ENCODE measurements at places on chromosomes 12 and 14. TPM values are rescaled to one million over a fixed set of nuclear protein-coding genes. Genes with fewer than 3 reads are reported as not detected.

DNA sequence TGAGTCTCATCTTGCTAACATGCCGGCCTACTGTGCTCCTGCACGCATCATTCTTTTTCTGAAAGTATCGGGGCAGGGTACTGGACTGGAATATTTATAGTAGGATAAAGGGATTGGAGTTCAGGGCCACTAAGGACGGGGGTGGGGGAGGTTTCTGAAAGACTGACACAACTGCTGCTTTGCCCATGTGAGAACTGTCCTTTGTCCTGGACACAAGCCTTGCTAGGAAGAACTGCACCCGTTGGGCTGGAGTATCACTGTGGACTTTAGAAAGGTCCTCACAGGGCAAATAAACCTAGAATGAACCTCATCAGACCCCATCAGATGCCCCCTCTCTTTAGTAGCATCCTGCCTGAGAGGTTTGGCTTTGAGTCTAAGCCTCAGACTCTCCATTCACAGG, 87.6 kb downstream of the PRMT8 start:
- no peaks in the 10 kb centered on the region for H3K27me3 ChIP-seq
- no peak overlapping the region for H3K27ac ChIP-seq
- no peak for DNase-seq
- H3K4me1 ChIP-seq = peaks cover 8% of the 10 kb centered on the region
- H3K4me3 ChIP-seq = no peak overlapping the region
- H3K36me3 ChIP-seq = no peaks in the 10 kb centered on the region

DNA sequence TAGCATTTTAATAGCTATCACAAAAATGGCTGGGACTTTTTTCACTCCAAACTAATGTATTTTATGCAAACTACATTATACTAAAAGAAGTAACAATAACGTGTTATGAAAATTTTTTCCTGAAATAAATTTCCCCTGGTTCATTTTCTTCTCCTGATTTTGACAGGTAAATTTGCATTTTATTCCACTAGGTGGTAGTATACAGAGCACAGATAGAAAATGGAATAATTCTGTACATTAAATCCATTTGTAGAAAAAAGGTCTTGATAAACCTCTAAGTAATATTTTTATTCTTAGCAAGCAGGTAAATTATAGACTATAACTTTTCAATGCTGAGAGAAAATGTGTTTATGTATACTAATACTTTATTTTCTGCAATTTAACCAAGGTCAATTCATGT, 96.5 kb downstream of the BCAT1 start:
- peaks cover 4% of the 10 kb centered on the region for H3K36me3 ChIP-seq
- no peak overlapping the region for H3K4me3 ChIP-seq
- no peaks in the 10 kb centered on the region for H3K27me3 ChIP-seq
- no peak for DNase-seq
- peaks cover 10% of the 10 kb centered on the region for H3K4me1 ChIP-seq

GRCh38 chr14:54585214-54585613, 18.3 kb downstream of the SAMD4A start:
- H3K36me3 ChIP-seq = no peaks in the 10 kb centered on the region
- no peak for DNase-seq
- H3K27ac ChIP-seq = no peak overlapping the region
- no peak overlapping the region for H3K4me3 ChIP-seq
- H3K4me1 ChIP-seq = no peaks in the 10 kb centered on the region

GRCh38 chr12:91863702-91864101, 281.9 kb downstream of the BTG1 start:
- H3K4me3 ChIP-seq = no peak overlapping the region
- no peak overlapping the region for H3K27ac ChIP-seq
- no peaks in the 10 kb centered on the region for H3K4me1 ChIP-seq
- DNase-seq = no peak

DNA sequence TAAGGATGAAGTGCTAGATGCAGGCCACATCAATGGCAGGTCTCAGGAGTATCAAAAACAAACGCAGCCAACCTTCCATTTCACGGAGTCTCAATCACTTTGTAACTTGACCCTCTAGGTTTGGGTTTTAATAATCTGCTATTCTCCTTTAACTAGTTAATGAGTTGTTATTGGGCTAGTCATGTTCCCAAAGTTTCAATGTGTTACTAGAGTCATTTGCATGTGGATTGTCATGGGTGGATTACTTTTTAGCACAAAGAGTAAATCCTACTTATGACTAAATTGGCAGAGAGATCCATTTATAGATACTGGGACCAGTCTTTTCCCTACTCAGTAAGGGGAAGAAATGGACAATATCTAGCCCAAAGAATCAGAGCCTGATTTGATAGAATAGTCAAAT, 151.0 kb downstream of the BCAT1 start:
- H3K4me3 ChIP-seq = no peak overlapping the region
- H3K4me1 ChIP-seq = no peaks in the 10 kb centered on the region
- no peaks in the 10 kb centered on the region for H3K27me3 ChIP-seq

GRCh38 chr12:50545786-50546185, 41.0 kb downstream of the DIP2B start:
- H3K36me3 ChIP-seq = no peaks in the 10 kb centered on the region
- no peak for DNase-seq
- no peaks in the 10 kb centered on the region for H3K27me3 ChIP-seq

DNA sequence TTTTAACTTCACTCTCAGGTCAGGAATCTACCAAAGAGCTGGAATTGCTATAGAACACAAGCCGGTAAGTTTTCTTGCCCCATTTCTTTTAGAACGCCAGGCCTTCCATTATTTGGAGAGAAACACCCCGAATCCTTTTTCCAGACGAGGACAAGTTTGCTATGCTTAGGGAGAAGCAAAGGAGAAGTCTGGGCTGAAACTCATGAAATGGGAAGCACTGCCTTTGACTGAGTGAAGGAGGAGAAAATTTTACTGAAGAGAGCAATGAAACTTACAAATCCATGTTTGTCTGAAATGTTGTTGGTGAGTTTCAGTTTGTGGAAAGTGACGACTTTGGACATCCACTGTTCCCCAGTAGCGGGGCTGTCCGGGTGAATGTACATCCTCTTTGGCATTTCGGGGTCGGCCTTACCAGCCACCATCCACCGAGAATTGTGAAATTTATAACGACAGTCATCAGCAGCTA, 3.3 kb downstream of the TBX3 start:
- H3K27me3 ChIP-seq = peaks cover 94% of the 10 kb centered on the region
- no peak overlapping the region for H3K27ac ChIP-seq
- no peak for DNase-seq
- peak overlapping the region; percentile 29 for H3K4me3 ChIP-seq
- peaks cover 80% of the 10 kb centered on the region for H3K4me1 ChIP-seq
- no peaks in the 10 kb centered on the region for H3K36me3 ChIP-seq

DNA sequence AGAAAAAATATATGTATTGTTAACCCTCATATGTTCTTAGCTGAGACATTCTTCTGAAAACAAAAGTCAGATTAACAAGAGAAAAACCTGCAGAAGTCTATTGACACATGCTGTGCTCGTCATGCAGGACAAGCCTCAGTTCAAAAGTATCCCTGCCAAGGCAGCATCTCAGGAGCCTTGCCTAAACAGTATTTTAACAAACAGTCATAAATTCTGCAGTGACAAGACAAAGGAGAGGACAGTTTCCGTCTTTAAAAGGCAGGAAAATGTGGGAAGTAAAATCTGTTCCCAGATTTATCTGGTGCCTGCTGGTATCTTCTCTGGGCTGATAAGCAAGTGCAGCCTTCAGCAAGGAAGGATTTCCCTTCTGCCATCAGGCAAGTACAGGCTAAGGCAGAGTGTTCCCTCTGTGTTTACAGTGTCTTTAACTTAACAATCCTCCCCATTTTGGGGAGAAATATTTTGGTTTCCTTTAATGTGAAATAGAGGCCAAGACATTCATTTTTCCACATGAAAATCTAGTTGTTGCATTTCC, 480.2 kb upstream of the CCDC196 start:
- no peaks in the 10 kb centered on the region for H3K27me3 ChIP-seq
- no peak for DNase-seq
- no peak overlapping the region for H3K4me3 ChIP-seq
- H3K4me1 ChIP-seq = peaks cover 18% of the 10 kb centered on the region

DNA sequence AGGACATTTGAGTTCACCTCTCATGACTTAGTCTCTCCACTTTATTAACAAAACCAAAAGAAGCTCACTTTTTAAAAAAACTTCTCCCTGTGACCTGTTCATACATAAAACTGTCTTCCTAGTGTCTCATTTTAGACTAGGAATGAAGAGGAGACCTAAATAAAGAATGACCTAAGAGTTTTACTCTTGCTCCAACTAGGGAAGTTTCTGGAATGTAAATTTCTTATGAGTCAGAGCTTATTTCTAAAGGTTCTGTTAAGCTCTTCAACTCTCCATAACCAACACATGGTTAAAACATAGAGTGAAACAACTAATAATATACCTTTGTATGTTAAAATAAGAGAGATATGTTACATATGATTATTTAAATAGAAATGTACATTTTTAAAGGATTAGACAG, 369.8 kb downstream of the EMP1 start:
- no peak overlapping the region for H3K4me3 ChIP-seq
- no peaks in the 10 kb centered on the region for H3K4me1 ChIP-seq
- H3K36me3 ChIP-seq = no peaks in the 10 kb centered on the region

Gene KRT72
- not detected for total RNA-seq

DNA sequence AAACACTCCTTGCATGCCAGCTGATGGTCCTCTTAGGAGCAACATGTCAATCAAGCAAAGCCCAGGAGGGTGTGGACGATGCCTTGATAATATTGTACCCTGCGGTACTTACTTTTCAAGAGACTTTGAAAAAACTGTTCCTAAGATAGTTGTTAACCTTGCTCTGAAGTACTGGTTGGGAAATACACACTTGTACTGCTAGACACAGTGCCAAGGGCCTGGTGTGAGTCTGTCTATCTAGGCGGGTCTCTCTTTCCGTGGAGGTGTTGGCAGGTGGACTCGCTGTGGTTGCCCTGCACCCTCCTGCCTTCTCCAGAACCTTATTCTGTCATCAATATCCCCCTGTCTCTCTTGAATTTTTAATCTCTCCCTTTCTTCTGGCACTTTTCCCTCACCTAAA, 189.4 kb downstream of the NRXN3 start:
- H3K36me3 ChIP-seq = no peaks in the 10 kb centered on the region
- no peak overlapping the region for H3K27ac ChIP-seq
- H3K4me3 ChIP-seq = no peak overlapping the region
- no peak for DNase-seq
- no peaks in the 10 kb centered on the region for H3K4me1 ChIP-seq

- no peak for DNase-seq
- no peaks in the 10 kb centered on the region for H3K27me3 ChIP-seq
- H3K4me1 ChIP-seq = no peaks in the 10 kb centered on the region
Measured at GRCh38 chr12:45503899-45504298, 225.6 kb upstream of the ARID2 start.

Gene CCDC91
- total RNA-seq = 17.0 TPM

DNA sequence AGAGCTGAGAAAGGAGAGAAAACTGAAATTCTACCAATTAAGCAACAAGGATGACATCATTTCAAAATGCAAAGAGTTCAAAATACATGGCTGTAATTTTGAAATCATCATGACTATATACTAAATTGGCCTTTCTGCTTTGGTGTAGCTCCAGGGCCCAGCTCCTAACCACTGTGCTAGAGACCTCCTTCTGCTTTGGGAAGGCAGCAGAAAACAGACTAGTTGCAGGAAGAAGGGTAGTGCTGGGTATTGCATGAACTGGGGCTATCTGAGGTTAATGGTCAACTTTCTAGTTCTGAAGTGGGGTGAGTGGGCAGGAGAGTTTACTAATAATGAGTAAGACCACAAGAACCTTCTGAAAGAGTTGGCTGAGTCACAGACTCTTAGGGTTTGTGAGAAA, 66.2 kb downstream of the PTGER2 start:
- no peaks in the 10 kb centered on the region for H3K27me3 ChIP-seq
- peaks cover 4% of the 10 kb centered on the region for H3K36me3 ChIP-seq
- DNase-seq = no peak
- H3K4me1 ChIP-seq = no peaks in the 10 kb centered on the region
- H3K4me3 ChIP-seq = no peak overlapping the region

DNA sequence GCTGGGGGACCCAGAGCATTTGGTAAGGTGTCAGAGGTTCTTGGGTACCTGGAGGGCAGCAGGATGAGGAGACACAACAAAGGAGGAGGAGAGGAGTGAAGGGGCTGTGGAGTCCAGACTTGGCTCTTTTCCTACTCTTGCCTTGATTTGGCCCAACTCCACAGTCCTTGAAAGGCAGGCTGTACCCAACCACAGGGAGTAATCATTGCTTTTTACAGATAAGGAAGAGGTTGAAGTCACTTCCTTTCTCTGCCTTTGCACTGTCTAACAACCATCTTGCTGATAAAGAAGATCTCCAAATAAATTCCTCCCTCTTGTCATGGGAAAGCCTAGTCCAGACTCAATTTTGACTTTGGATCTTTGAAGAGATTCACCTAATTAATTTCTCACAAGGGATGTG, 226.8 kb upstream of the HMGA2 start:
- no peaks in the 10 kb centered on the region for H3K27me3 ChIP-seq
- H3K4me3 ChIP-seq = no peak overlapping the region
- H3K4me1 ChIP-seq = peaks cover 31% of the 10 kb centered on the region
- no peak for DNase-seq
- H3K36me3 ChIP-seq = no peaks in the 10 kb centered on the region

- no peaks in the 10 kb centered on the region for H3K36me3 ChIP-seq
- no peak overlapping the region for H3K4me3 ChIP-seq
- peaks cover 29% of the 10 kb centered on the region for H3K4me1 ChIP-seq
- no peak for DNase-seq
- no peaks in the 10 kb centered on the region for H3K27me3 ChIP-seq
Measured at GRCh38 chr14:93055651-93056115, 60.0 kb downstream of the ITPK1 start.

Gene ACOT4
- 3.7 TPM for total RNA-seq

Gene TMTC1
- total RNA-seq = 24.3 TPM

GRCh38 chr12:48978291-48978740, at the start of gene WNT1:
Gene WNT1 (plus strand): TSS chr12:48978322. CDS start chr12:48978651, 329 bp downstream.
- no peak within 1 kb of the TSS for H3K27ac ChIP-seq
- H3K27me3 ChIP-seq = peaks cover 100% of the 10 kb centered on the region
- peaks cover 25% of the 10 kb centered on the region for H3K4me1 ChIP-seq
- no peaks in the 10 kb centered on the region for H3K36me3 ChIP-seq
- no peak for DNase-seq
- H3K4me3 ChIP-seq = peak within 1 kb of the TSS; percentile 59

- H3K4me3 ChIP-seq = no peak overlapping the region
- H3K36me3 ChIP-seq = no peaks in the 10 kb centered on the region
- H3K27ac ChIP-seq = no peak overlapping the region
- no peak for DNase-seq
Measured at GRCh38 chr12:127761880-127762279, 505.1 kb upstream of the TMEM132C start.

- peaks cover 9% of the 10 kb centered on the region for H3K4me1 ChIP-seq
- no peaks in the 10 kb centered on the region for H3K36me3 ChIP-seq
- no peak overlapping the region for H3K27ac ChIP-seq
- H3K27me3 ChIP-seq = no peaks in the 10 kb centered on the region
Measured at GRCh38 chr14:97854918-97855317, 1057.7 kb downstream of the VRK1 start.

DNA sequence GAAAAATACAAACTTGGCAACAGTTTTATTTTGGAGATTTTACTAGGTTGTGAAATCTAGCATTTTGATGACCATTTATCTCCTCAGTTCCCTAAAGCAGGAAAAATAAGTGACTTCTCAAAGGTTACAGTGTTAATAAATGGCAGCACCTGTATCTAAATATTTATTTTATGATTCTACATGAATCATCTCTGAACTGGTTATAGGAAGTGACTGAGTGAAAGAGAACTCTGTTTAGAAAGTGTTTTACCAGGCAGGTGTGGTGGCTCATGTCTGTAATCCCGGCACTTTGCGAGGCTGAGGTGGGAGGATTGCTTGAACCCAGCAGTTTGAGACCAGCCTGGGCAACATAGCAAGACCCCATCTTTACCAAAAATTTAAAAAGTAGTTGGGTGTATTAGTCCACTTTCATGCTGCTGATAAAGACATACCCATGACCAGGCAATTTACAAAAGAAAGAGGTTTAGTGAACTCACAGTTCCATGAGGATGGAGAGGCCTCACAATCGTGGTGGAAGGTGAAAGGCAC, 26.3 kb downstream of the MIPOL1 start:
- no peak overlapping the region for H3K27ac ChIP-seq
- no peaks in the 10 kb centered on the region for H3K4me1 ChIP-seq
- peaks cover 13% of the 10 kb centered on the region for H3K36me3 ChIP-seq
- H3K4me3 ChIP-seq = no peak overlapping the region
- no peaks in the 10 kb centered on the region for H3K27me3 ChIP-seq

Measured in GM23338 (cell line).